Stimulated activated CD8-positive, alpha-beta memory T cell treated with anti-CD3 and anti-CD28 coated beads, Interleukin-7, amount 100 ng/mL, for 1 hour (primary cell): ENCODE measurements at places on chromosomes 7 and 10.

DNA sequence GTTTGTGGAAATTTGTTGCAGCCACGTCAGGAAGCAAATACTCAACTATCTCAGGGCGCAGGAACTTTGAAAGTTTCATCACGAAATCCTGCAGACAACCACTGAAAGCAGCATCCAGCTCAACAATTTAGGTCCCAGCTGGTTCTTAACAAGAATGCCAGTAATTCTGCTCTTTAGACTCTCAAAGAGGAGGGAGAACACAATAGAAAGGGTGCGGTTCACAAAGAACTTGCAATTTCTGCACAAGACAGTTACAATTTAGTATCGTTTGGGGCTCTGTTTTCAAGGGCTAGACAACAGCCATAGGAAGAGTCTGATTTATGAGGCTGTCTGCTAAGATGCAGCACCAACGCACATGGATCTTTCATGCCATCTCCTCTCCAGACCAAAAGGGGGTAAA lies 223.1 kb downstream of the FGFR2 start:
- no peak for DNase-seq

DNA sequence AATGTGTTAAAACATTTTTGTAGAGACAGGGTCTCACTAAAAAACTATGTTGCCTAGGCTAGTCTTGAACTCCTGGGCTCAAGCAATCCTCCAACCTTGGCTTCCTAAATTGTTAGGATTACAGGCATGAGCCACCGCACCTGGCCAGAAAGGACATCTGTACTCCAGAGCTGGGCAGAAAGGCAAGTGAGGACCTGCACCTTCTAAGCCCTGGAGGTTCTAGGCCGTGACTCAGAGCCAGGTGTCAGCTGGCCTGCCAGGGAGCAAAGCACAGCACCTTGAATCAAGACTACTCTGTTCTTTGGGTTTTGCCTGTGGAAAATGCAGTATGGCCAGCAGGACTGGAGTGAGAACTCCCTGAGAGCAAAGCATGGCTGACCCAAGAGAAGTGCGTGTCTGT lies 396.5 kb downstream of the ADRA2A start:
- no peak for DNase-seq

DNA sequence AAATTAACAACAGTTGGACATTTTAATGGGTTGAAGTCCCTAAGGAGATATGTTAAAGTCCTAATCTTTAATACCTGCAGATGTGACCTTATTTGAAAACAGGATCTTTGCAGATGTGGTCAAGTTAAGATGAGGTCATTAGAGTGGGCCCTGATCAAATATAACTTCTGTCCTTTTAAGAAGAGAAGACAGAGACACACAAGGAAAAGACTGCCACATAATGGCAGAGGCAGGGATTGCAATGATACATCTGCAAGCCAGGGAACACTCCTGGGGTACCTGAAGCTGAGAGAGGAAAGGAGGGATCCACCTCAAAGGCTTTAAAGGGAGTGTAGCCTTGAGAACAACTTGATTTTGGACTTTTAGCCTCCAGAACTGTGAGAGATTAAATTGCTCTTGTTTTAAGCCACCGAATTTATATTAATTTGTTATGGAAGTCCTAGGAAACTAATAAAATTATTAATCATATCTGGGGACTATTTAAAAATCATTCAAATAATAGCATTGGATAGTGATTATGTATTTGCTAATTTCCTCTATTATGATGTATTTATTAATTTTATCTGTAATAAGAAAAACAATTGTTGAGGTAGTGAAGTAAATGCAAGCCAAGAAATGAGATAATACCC lies 700.0 kb upstream of the PCDH15 start:
- no peak for DNase-seq

DNA sequence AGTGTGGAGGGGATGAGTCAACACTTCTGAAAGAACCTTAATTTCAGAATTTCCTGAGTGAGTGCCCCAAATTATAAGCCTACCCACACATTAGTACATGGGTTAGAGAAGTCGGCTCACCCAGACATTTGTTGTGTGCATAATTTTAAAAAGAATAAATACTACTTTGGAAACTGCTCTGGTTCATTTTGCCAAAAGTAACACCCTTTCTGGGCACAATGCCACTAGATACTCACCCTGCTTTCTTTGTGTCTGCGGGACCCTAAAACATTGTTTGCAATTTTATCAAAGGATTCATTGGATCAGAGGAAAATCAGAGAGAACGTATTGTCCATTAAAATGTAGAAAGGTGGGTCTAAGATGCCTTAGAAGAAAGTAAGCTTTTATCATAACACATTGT lies 245.5 kb upstream of the NRP1 start:
- DNase-seq = no peak

- DNase-seq = no peak
Measured at GRCh38 chr7:10803720-10804119, 170.0 kb upstream of the PHF14 start.
